Pancreas (tissue), 10 donors: ENCODE measurements at places on chromosomes 1 and 21.

- DNase-seq: no peak
These were observed 13.0 kb upstream of the C8B start for GRCh38 chr1:56978819-56979218.

GRCh38 chr1:15626269-15626950 is 9.2 kb downstream of the DDI2 start:
- DNase-seq: no peak

- no peak for DNase-seq
These were observed 217.0 kb downstream of the DNAH14 start for GRCh38 chr1:225146478-225146877.

DNA sequence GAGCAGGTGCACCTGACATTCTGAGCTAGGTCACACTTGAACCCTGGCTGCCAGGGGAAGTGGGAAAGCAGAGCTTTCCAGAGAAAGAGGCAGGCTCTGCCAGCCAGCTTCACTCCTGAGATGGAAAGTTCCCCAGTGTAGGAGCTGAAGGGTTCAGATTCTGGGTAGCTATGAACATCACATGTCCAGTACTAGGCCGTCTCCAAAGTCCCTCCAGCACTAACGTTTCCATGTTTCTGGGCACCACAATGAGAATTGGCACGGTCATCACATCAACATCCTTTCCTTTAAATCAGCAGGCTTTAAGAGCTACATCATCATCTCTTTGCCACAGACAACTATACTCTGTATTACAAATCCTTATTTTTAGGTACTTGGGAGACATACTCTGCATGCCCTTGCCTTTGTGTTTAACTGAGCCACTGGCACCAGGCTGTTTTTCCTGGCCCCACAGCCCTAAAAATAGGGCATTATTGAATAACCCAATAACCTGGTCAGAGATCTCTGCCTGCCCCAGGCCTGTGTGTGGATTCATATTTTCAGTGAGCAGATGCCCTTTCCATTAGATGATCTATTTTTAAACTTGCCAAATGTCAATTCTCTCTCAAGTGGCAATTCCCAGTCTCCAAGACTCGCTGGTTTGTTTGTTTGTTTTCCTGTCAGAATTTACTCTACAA is 35.4 kb upstream of the USP24 start:
- DNase-seq: no peak

GRCh38 chr1:219965285-219966070 is 37.1 kb upstream of the SLC30A10 start:
- no peak for DNase-seq

DNA sequence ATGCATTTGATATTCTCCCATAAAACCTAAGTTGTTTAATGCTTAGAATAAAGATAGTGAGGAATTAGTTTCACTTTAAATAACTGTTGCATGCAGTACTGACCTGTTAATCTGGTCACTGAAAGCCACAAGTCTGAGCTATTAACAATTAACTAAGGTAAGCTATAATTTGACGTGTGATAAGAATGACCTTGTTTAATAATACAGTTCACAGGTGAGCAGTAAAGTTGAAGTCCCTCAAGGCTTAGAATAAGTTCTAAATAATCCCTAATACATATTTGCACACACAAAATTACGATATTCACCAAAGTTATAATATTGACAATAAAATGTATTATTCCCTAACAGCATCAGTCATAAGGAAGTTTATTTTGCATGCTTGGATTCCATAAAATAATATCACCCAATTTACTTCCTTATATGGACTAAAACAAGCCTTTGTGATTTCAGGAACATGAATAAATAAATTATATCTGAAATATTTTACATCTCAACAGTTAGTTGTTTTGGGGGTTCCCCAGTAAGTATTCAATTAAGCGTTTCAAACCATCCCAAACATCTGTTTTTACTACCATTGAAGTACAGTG is 70.6 kb upstream of the CHRM3 start:
- DNase-seq: no peak

- DNase-seq: no peak
These were observed 59.0 kb upstream of the RAVER2 start for GRCh38 chr1:64685765-64686341.

- no peak for DNase-seq
These were observed 24.2 kb upstream of the GUCA2B start for GRCh38 chr1:42128964-42129363.
